Activated T-helper 9 cell treated with anti-CD3 and anti-CD28 coated beads, Interleukin-2, amount 50 U/mL, for 16 hours (primary cell): ENCODE measurements at places on chromosomes 4 and X.

GRCh38 chr4:140078366-140078765 is 75.6 kb downstream of the MAML3 start:
- DNase-seq = no peak

- DNase-seq = no peak
Measured at GRCh38 chr4:129240816-129241215, 144.9 kb downstream of the C4orf33 start.

DNA sequence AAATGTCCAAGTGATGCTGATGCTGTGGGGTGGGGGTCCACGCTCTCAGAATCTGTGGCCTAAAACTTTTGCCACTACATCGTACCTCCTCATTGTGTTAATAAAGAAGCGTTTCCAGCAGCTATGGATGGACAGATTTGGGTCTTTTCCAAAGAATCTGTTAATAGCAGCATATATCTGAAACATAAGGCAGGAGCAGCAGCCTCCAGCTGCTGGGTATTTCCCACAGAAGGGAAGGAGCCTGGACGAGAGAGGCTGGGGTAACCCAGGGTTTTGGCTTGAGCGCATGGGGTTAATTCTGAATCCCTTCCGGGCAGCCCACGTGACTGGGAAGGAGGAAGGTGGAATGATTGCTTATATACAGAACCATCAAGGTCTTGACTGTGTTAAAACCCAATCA is 332.4 kb downstream of the BCOR start:
- DNase-seq = no peak

DNA sequence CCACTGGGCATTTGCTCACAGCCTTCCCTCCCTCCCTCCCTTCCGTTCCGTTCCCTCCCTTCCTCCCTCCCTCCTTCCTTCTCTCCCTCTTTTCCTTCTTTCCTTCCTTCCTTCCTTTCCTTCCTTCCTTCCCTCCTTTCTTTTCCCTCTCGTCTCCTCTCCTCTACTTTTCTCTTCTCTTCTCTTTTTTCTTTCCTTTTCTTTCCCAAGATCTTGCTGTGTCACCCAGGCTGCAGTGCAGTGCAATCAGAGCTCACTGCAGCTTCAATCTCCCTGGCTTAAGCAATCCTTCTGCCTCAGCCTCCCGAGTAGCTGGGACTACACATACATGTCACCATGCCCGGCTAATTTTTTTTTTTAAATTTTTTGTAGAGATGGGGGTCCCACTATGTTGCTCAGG is 26.7 kb upstream of the ING2 start:
- DNase-seq = no peak

DNA sequence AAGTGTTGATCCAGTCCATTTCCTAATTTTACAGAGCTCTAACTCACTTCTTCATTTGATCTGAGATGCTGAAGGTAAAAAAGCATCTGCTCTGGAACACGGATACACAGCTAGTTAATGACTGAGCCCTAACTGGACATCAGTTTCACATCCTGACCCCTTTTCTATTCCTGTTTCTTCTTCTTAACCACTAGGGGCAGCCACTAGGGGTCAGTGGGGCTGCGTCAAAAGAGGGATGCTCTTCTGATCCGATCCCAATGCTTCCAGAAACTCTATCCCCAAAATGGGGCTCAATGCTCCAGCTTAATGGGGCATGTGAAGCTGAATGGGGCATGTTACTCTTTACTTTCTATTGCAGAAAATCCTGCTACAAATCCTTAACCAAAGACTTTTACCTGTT is 33.4 kb upstream of the PHKA2 start:
- DNase-seq = no peak

DNA sequence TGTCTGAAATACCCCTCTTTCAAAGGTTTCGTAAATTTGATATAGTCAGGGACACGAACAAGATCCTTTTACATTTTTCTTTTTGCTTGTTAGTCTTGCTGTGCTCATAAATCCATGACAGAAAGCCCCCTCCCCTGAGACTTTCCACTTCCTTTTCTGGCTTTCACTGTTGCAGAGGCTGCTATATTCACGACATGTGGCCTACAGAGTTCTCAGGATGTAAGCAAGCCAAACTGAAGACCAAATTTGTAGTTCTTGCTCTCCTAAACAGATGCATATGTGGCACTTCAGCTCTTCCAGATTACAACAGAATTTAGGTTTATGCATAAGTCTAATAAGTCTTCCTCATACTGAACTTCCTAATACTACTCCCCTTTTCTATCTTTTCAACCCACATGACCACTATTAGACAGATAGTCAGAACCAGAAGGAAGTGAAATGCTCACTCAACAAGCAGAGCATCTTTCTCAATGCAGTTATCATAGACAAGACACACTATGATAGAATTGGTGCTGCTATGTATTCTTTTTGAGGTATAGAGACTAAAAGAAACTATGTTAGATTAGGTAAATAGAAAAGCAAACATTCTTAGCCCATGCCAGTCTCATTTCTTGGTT is 15.0 kb downstream of the BTK start:
- DNase-seq = no peak

GRCh38 chr4:52982255-52982945 is 120.3 kb downstream of the RASL11B start:
- no peak for DNase-seq

DNA sequence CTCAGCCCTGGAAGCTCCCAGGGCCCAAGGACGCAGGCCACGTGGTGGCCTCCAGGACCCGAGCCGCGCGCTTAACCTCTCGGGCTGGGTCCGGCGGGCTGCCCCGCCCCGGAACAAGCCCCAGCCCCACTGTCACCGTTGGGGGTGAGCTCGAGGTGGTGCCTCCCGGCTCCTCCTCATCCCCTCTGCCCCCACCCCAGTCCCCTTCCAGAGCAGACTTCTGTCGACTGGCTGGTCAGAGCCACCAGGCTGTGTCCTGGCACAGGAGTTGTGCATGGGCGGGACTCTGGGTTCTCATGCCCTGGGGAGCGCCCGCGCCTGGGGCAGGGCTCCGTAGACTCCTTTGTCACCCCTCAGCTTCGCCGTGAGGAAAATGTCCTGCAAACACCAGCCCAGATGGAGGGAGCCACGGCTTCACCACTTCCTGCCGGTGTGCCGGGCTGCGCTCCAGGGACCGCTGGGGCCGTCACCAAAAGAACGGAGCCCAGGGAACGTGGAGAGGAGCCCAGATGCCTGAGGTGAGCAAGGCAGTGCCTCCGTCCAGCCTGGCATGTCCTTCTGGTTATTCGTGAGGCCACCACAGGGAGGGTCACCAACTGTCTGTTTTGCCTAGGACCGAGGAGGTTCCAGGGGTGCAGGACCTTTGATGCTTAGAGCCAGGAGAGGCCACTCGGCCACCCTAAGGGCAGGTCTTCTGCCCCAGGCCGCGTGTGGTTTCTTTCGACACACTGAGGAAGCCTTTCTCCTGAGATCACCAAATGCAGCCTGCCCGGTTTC is 7.1 kb upstream of the RGS12 start:
- DNase-seq = no peak

GRCh38 chrX:44401151-44401550 is 57.7 kb upstream of the EFHC2 start:
- no peak for DNase-seq

GRCh38 chr4:149292425-149293007 is 523.1 kb downstream of the IQCM start:
- no peak for DNase-seq

GRCh38 chr4:2497931-2498330 is 29.0 kb downstream of the RNF4 start:
- DNase-seq = no peak

DNA sequence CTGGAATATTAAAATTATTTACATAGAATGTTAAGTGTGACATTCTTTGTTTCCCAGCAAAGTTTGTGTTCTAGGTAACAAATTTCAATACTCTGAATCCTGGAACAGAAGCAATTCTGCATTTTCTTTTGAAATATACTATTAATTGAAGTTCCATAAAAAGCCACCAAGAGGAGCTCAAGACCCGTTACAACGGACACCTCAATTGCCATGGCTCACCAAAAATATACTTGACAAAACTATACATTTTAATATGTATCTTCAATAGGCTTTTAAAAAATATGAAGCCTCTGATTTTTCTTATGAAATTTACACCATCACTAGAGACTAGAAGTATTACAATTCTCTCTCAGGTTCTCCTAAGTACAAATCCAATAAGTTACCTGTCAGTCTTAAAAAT is 111.4 kb downstream of the NYX start:
- no peak for DNase-seq

DNA sequence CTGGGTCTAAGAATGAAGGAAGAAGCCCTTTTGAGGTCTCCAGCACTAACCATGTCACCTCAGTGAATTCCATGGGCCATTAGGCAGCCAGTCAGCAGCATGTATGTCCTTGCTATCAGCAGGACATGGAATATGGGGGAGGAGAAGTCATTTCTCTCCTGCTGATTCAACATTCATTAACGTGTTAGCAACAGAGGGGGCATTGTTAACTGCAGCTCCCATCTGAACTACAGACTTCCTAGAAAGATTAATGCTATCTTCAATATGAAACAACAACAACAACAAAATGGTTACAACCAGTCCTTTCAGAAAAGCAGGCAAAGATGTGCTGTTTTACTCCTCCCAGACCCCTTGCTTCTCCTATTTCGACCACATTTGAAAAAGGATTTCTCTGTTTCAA is 120.4 kb upstream of the SLC34A2 start:
- no peak for DNase-seq

DNA sequence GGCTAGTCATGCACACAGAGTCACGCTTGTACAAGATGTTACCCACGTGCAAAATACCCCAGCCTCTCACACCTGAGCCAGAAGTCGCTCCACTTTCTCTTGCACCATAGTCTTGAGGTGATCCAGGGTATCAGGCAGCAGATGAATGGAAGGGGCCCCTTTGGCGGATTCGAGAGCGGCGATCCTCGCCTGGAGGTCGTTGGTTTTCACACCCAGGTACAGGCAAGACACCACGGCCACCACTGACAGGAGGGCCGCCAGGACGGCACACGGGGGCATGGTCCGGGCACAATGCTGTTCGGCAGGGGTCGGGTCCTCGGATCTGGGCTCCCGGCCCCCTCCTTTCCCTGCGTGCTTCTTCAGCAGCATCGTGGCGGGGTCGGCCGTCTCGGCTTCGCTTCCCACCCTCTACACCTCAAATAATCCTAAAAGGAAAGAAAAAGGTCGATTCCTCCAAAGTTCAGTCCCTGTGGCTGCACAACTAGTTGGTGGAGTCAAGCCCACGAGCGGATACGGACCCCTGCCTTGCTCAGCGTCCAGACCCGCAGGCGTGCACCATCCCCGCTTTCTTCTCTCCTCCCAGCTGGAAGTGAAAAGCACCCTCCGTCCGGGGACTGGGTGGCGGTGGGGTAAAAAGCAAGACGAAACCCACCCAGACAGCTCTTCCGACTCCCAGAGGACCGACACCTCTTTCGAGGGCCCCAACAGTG is 652 bp downstream of the COL25A1 start:
- no peak for DNase-seq

- DNase-seq = no peak
Measured at GRCh38 chrX:154967603-154968002, 54.9 kb downstream of the F8 start.
